NCI-H1694 (cell line): ENCODE measurements at places on chromosomes 3 and 15.

DNA sequence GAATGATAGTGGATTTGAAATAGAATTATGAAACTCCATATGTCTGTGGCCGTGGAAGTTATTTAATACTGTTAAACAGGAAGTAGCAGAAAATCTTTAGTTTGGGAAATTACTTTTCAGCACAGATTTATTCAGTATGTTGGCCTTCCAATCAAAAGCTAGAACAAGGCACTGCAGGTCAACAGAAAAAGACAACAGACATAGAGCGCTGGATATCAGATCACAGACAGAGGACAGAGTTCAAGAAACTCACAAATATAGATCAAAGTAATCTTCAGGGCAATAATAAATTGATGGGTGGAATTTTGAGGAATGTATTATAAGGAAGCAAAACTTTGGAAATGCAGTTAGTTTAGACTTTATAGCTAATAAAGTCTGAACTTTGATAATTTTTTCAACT is 159.5 kb upstream of the TMCO5A start:
- no peak for DNase-seq

DNA sequence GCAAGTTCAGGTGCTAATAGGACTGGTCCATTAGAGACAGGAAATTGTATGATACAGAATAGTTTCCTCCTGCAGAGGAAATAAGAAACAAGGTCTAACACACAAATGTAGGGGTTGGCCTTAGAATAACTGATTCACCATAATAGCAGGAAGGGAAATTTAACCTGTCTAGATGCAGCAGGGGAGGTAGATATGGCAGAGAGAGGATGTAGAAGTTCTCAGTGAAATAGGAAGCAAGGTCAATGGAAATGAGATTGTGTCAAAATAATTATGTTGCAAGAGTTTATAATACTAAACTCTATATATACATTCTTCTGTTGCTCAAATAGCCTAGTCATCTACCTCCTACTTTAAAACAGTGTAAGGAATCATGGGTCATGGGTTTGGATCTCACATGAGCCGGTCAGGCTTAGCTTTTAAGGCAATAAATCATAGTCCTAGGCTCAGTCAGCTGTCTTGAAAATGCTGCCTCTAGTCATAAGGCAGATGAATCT is 17.0 kb downstream of the BCL2A1 start:
- DNase-seq: no peak

- no peak for DNase-seq
These were observed 733.0 kb downstream of the ZPLD1 start for GRCh38 chr3:103167850-103168249.

DNA sequence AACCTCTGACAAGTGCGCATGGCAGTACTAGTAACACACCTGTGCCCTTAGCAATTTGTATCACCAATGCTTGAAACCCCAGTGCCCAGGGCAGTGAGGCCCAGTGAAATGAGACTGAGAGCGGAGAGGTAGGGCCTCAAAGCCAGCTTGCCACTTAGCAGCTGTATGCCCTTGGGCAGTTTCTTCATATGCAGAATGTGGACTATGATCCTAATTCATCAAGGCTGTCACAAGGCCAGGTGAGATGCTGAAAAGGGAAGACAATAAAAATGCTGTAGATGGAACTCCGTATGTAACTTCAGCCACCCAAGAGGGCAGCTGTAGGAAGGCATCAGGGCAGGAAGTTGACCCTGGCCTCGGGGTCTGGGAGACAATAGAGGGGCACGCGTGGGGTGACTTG is 74.4 kb downstream of the KY start:
- DNase-seq: no peak

DNA sequence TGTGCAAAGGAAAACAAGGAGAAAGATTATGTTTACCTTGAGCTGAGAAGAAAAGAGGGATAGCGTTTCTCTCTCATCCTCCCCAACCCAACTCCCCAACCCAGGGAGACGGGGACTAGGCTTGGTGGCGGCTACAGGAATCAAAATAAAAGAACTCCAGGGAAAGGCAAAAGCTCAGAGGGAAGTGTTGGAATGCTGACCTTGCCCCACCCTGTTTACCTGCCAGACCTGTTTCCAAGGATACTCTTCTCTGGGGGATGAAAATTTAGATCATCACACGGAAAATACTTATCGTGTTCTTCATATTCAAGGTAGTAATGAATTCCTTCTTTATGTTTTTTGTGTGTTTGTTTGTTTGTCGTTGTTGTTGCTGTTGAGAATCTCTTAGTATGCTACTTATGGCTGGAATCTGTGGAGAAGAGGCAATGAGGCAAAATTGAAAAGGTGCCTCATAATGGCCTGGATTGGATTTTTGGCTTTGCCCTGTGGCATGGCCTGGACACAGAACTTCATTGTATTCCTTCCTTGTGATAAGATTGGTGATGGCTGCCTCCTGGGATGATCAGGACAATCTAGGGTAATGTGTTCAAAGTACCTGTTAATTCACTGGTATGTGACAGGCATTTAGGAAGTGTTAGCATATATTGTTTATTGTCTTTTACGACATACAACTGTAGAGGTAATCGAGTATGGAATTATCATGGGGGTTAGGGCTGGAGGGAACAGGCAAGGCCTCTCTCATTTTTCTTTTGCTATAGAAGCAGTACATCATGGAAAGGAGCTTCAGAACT is 11.1 kb upstream of the TPRG1 start:
- DNase-seq: no peak

GRCh38 chr3:138914870-138915502 is 32.0 kb downstream of the FOXL2 start:
- DNase-seq: peak; percentile 51

GRCh38 chr3:130428871-130429712 is 83.6 kb downstream of the COL6A5 start:
- no peak for DNase-seq

DNA sequence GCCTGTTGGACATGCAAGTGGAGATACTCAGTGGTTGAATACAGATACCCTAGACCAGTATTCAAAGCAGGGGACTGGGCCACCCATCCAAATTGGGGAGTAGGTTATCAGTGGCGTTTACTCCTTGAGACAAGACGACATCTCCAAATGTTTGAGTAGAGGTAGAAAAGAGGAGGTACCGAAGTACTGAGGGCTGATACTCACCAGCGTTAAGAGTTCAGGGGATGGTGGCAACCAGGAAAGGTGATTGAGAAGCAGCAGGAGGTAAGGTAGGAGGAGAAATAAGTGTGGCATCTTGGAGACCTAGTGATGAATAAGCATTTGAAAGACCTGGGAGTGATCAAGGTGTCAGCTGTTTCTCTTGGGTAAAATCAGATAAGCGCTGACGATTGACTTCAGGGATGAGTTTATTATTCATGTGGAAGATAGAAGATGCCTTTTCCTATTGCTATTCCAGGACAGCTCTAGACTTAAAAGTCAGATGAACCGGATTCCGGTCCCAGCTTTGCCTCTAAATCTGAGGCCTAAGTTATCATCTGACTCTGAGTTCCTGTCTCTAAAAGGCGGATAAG is 96.3 kb downstream of the GHSR start:
- DNase-seq: no peak

DNA sequence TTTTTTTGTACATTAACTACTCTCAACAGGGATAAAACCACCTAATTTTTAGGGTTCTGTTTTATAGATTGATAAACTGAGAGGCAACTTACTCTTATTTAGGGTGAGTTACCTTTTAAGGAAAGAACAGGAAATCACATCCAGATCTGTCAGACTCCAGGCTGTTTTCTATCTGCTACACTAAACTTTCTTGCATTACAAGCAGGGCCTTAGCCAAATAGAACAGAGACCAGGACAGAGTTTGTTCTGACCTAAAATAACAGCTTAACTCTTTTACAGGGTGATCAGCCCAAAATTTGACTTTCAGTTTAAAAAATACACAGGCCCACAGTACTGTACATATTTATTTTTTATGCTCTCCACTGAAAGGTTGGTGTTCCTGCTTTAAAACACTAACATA is 38.6 kb downstream of the SGO1 start:
- no peak for DNase-seq

- DNase-seq: no peak
These were observed 212.4 kb downstream of the TLE3 start for GRCh38 chr15:69885173-69885955.
